ENCODE measurements at places on chromosomes 7 and 10. TPM values are rescaled to one million over a fixed set of nuclear protein-coding genes. Genes with fewer than 3 reads are reported as not detected.

CACNB2 gene
- total RNA-seq = not detected

GDF10 gene
- not detected for total RNA-seq

PPP1R17 gene
- total RNA-seq = not detected

TMEM178B gene
- total RNA-seq = 0.63 TPM

CNPY1 gene
- not detected for total RNA-seq

TRDMT1 gene
- 10.8 TPM for total RNA-seq

ACHE gene
- total RNA-seq = 1.3 TPM

NKX2-3 gene
- total RNA-seq = not detected

GRCh38 chr10:104250371-104250770, 4.3 kb upstream of the GSTO1 start:
- H3K27ac ChIP-seq = no peak overlapping the region
- no peaks in the 10 kb centered on the region for H3K36me3 ChIP-seq
- H3K4me1 ChIP-seq = no peaks in the 10 kb centered on the region
- H3K4me3 ChIP-seq = no peak overlapping the region
- DNase-seq = no peak

- peaks cover 7% of the 10 kb centered on the region for H3K4me1 ChIP-seq
- H3K27ac ChIP-seq = no peak overlapping the region
- no peak overlapping the region for H3K4me3 ChIP-seq
- no peak for DNase-seq
- H3K27me3 ChIP-seq = no peaks in the 10 kb centered on the region
These were observed 45.6 kb downstream of the CNNM2 start for GRCh38 chr10:102963756-102964025.

GRCh38 chr7:53022893-53023292, 12.5 kb upstream of the POM121L12 start:
- no peak overlapping the region for H3K27ac ChIP-seq
- no peaks in the 10 kb centered on the region for H3K36me3 ChIP-seq
- H3K27me3 ChIP-seq = no peaks in the 10 kb centered on the region
- no peak for DNase-seq

DNA sequence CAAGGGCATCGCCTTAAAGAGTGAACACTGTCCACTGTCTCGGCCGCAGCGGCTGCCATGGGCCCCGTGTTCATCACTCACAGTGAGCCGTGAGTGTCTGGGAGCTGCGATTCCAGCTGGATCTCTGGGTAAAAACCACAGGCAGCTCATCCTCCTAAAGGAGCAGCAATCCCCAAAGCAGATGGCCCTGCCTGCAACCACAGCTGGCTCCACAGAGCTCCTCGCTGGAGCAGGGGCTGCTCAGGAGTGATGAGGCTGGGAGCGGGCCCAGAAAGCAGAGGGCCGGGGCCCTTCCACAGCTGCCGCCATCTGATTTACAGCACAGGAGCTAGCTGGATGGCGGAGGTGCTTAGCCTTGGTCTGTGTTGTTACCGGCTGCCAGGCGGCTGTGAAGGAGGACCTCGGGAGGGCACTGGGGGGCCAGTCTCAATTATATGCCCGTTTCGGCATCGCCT, 6.6 kb upstream of the TMEM184A start:
- H3K4me1 ChIP-seq = no peaks in the 10 kb centered on the region
- peak; percentile 47 for DNase-seq
- no peaks in the 10 kb centered on the region for H3K27me3 ChIP-seq
- no peaks in the 10 kb centered on the region for H3K36me3 ChIP-seq

DNA sequence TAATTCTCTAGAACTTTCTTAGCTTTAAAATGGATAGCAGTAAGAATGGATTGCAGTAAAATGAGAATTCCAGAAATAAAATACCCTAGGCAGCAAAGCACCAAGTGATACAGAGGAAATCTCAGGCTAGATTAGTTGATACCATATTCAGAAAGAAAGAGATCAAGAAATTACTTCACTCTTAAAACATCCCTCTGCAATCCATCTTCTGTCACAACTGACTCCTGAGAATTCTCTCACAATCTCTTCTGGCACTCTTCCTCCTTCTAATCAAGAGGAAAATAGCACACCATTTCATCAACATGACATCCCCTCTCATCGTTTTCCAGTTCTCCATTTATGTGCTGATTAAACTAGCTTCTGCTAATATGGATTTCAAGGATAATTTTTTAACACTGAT, 42.2 kb upstream of the LAMB1 start:
- DNase-seq = no peak
- no peaks in the 10 kb centered on the region for H3K36me3 ChIP-seq
- H3K27me3 ChIP-seq = no peaks in the 10 kb centered on the region
- H3K27ac ChIP-seq = no peak overlapping the region

DNA sequence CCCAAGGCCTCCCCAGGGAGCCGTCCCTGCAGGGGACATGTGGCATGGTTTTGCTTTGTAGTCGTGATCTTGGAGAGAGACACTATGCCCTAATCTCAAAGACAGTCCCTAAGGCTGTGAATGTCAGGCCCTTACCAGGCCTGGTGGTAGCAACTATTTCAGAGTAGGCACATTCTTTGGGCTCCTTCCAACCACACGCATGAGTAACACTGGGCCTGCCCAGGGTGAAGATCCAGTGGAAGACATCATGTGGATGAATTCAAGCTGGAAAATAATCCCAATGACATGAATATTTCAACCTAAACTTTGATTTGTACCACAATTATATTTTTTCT, 39.5 kb upstream of the INSIG1 start:
- no peak overlapping the region for H3K27ac ChIP-seq
- no peaks in the 10 kb centered on the region for H3K27me3 ChIP-seq
- no peaks in the 10 kb centered on the region for H3K36me3 ChIP-seq
- H3K4me3 ChIP-seq = no peak overlapping the region

- no peak overlapping the region for H3K27ac ChIP-seq
- H3K27me3 ChIP-seq = no peaks in the 10 kb centered on the region
- no peak for DNase-seq
- peaks cover 18% of the 10 kb centered on the region for H3K4me1 ChIP-seq
These were observed 20.9 kb downstream of the SLC29A3 start for GRCh38 chr10:71339796-71340589.

DNA sequence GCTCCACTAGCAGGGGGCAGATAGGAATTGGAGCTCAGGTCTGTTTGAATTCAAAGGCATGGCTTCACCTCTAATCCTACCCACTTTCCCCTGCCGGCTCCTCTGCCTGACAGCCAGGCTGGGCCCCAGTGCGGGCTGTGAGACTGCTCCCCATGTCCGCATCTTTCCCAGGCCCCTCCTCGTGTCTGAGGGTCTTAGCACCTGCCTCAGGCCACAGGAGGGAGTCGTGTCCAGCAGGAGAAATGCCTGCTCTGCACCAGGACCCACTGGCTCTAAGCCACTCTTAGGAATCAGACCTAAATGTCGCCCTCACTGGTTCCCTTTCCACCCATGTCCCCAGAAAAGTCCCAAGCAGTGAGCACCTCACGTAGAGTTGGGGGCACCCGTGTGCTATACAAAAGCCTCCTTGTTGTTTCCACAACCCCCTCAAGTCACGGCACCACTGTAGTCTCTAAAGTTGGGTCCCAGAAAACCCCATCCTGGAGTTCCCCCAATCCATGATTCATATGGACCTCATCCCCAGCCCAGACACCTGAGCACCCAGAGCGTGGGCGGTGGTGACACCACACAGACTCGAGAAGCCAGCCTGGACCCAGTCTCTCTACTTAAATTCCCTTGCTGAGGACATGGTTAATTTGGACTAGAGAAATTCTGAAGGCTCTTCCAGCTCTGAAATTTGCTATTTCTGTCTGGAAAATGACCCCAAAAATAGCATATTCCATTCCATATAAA, 466.4 kb upstream of the ZMIZ1 start:
- 0 out of 2 replicates have a peak, but pooled peaks cover 4% of the 10 kb centered on the region for H3K27me3 ChIP-seq
- H3K4me3 ChIP-seq = no peak overlapping the region
- no peaks in the 10 kb centered on the region for H3K36me3 ChIP-seq
- DNase-seq = no peak
- no peaks in the 10 kb centered on the region for H3K4me1 ChIP-seq

GRCh38 chr7:20314198-20314597, 16.5 kb upstream of the ITGB8 start:
- H3K4me3 ChIP-seq = no peak overlapping the region
- H3K4me1 ChIP-seq = no peaks in the 10 kb centered on the region
- H3K36me3 ChIP-seq = no peaks in the 10 kb centered on the region
- no peak for DNase-seq
- no peak overlapping the region for H3K27ac ChIP-seq

- no peak for DNase-seq
- no peaks in the 10 kb centered on the region for H3K27me3 ChIP-seq
- H3K4me3 ChIP-seq = no peak overlapping the region
These were observed 46.5 kb downstream of the INPP5A start for GRCh38 chr10:132584081-132584480.

DNA sequence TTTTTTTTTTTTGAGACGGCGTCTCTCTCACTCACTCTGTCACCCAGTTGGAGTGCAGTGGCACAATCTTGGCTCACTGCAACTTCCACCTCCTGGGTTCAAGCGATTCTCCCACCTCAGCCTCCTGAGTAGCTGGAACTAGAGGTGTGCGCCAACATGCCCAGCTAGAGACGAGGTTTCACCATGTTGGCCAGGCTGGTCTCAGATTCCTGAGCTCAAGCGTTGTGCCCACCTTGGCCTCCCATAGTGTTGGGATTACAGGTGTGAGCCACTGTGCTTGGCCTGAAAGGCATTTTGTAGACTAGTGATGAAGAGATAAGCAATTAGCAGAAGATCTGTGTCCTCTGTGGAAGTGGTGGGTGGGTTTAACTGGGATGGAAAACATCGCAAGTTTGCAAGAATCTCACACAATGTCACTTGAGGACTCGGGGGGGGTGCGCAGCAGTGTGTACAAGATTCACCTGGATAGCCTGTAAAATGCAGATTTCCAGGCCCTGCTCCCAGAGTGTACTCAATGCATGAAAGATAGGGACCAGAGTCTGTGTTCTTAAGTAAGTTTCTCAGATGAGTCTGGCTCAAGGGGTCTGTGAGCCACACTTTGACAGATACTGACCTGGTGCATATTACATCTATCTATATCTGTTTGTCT, 10.9 kb downstream of the CYP17A1 start:
- no peaks in the 10 kb centered on the region for H3K27me3 ChIP-seq
- H3K4me1 ChIP-seq = no peaks in the 10 kb centered on the region
- no peaks in the 10 kb centered on the region for H3K36me3 ChIP-seq
- no peak overlapping the region for H3K4me3 ChIP-seq

- H3K4me3 ChIP-seq = no peak overlapping the region
- no peak overlapping the region for H3K27ac ChIP-seq
- H3K4me1 ChIP-seq = peaks cover 55% of the 10 kb centered on the region
- DNase-seq = no peak
These were observed 247.1 kb downstream of the KCNMA1 start for GRCh38 chr10:77390481-77390891.

- peak; percentile 43 for DNase-seq
- H3K27me3 ChIP-seq = no peaks in the 10 kb centered on the region
- no peak overlapping the region for H3K27ac ChIP-seq
- H3K36me3 ChIP-seq = no peaks in the 10 kb centered on the region
- H3K4me3 ChIP-seq = no peak overlapping the region
These were observed 3.3 kb upstream of the SMO start for GRCh38 chr7:129184981-129185670.

DNA sequence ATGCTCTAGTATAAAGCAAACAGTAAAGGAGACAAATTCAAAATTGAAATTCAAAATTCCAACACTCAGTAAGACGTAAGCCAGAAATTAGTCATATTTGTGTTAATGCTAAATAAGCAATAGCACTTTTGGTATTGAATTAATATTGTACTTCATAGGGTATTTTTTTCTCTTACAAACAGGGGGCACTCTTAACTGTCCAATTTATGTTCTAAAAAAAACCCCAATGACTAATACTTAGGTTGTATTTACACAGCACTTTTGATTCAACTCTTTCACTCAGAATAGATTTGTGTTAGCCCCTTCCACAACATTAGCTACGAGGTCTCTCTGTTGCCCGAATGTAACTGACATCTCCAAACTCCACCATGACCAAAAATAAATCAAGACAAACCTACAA, 284.9 kb upstream of the COBL start:
- no peak for DNase-seq
- no peak overlapping the region for H3K4me3 ChIP-seq
- H3K27me3 ChIP-seq = 0 out of 2 replicates have a peak, but pooled peaks cover 2% of the 10 kb centered on the region
- no peaks in the 10 kb centered on the region for H3K36me3 ChIP-seq

- H3K4me1 ChIP-seq = peaks cover 29% of the 10 kb centered on the region
- no peaks in the 10 kb centered on the region for H3K27me3 ChIP-seq
- no peak overlapping the region for H3K27ac ChIP-seq
- H3K4me3 ChIP-seq = no peak overlapping the region
These were observed 66.9 kb downstream of the STK17A start for GRCh38 chr7:43649755-43650274.

DNA sequence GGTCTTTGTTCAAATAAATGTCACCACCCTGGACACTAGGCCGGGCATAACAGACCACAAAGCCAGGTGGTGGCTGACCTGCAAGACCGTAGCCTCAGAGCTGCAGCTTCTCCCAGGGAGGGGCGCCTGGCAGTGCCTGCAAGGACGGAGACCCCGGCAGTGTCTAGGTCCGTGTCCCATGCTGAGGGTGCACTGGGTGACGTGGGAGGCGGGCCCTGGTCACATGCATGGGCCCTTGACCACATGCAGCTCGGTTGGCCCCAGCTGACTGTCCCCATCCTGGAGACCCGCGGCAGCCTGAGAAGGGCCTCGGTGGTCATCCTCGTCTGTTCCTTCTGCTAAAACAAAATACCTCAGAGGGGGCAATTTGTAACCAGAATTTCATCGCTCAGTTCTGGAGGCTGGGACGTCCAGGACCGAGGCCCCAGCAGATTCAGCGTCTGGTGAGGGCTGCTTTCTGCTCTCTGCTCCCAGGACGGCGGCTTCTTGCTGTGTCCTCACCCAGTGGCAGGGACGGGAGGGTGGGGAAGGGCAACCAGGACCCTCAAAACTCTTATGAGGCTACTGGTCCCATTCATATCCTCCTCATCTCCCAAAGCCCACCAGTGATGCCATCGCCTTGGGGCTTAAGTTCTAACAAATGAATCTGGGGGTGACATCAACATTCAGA, 36.8 kb downstream of the PWWP2B start:
- no peaks in the 10 kb centered on the region for H3K4me1 ChIP-seq
- H3K4me3 ChIP-seq = no peak overlapping the region
- H3K27me3 ChIP-seq = no peaks in the 10 kb centered on the region
- H3K36me3 ChIP-seq = no peaks in the 10 kb centered on the region

- H3K4me3 ChIP-seq = no peak overlapping the region
- no peaks in the 10 kb centered on the region for H3K4me1 ChIP-seq
- H3K36me3 ChIP-seq = no peaks in the 10 kb centered on the region
- no peak overlapping the region for H3K27ac ChIP-seq
These were observed 526.5 kb downstream of the PTPRN2 start for GRCh38 chr7:158061026-158061630.

GRCh38 chr7:37390114-37390513, 58.5 kb downstream of the ELMO1 start:
- H3K4me1 ChIP-seq = peaks cover 23% of the 10 kb centered on the region
- H3K27me3 ChIP-seq = no peaks in the 10 kb centered on the region
- peak overlapping the region; percentile 39 for H3K4me3 ChIP-seq
